Upper lobe of left lung (tissue), 6 donors: ENCODE measurements at places on chromosomes 13 and 19. TPM values are rescaled to one million over a fixed set of nuclear protein-coding genes. Genes with fewer than 3 reads are reported as not detected.

GRCh38 chr19:2084993-2085720, 11.0 kb downstream of the MOB3A start:
- DNase-seq = peak; percentile 89

DNA sequence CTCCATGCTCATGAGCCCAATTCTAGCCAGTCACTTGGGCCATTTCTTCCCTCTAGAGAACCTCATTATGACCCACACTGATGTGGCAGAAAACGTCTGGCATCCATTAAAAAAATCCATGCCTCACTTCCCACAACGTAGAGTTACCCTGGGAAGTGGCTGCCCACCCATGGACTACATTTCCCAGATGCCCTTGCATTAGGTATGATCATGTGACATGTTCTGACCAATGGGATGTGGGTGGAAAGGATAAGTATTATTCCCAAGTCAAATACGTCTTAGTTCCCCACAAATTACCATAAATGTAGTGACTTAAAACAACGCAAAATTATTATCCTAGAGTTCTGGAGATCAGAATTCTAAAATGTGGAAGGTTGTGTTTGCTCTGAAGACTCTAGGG, 47.9 kb upstream of the ZNRF4 start:
- no peak for DNase-seq

DNA sequence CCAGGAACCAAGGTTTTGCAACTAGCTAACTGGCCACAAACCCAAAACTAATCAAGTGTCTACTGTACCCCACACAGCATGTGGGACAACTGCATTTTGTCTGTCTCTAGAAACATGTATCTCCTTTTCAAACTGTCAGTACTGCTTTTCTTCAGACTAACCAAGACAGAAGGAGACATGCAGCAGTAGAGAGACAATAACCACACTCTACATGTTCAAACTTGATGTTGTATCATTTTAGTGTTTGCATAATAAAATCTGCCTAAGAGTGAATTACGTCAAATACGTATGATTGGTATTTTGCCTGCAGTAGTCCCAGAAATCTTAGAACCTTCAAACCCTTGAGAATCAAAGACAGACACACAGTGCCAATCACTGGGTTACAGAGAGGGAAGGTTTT, 22.0 kb upstream of the FREM2 start:
- no peak for DNase-seq

DNA sequence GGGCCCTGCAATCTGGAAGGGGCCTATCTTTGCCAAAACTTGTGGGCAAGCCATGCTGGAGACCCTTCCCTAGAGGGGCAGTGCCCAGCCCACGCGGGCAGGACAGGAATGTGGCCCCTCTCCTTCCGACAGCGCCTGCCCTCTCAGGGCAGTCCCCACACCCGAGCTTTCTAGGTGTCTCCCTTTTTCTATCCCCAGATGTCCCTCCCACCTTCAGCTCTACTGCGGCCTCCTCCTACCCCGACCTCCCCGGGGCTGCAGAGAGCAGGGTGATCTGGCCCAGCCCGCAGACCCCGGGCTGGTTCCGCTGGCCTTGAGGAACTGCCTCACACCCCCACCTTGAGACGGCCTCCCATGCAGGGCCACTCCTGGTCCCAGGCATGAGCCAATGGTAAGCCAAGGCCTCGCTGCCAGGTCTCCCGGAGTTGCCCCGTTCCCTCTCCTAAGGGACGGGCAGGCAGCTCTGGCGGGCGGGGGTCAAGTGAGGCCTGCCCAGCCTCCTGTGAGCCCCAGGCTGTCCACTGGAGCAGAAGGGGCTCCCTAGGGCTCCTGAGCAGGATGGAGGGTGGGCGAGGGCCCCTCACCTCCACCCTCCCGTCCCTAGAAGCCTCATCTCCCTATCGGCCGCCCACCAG, 39.7 kb downstream of the KLF2 start:
- no peak for DNase-seq

DNA sequence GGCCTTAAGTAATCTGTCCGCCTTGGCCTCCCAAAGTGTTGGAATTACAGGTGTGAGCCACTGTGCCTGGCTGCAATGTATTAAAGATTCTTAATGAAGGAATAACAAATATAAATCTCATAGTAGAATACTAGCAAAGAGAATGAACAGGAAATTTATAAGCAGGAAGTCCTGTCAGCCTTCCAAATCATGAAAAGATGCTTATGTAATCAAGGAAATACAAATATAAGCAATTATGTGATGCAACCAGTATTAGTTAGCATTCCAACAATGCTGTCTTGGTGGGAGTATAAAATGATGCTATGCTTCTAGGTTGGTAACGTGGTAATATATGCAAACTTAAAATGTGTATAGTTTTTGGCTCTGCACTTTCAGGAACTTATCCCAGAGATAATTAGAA, 133.8 kb downstream of the PDS5B start:
- no peak for DNase-seq

DNA sequence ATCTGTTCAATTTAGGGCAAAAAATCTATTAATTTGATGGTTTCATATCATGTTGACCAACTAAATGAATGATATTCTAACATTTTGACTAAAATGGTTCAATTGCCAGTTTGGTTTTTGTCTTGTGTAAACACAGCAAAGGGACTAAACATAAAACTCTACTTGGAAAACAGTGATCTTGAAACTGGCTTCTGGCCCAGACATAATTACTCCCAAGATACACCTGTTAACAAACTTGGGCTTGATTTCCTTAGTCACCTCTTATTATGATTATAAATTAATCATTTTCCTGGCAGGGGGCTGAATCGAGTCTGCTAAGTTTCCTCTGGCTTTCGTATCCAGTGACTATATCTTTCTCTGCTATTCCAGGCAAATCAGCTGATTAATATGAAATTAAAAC, 78.0 kb upstream of the OXGR1 start:
- DNase-seq = no peak

DNA sequence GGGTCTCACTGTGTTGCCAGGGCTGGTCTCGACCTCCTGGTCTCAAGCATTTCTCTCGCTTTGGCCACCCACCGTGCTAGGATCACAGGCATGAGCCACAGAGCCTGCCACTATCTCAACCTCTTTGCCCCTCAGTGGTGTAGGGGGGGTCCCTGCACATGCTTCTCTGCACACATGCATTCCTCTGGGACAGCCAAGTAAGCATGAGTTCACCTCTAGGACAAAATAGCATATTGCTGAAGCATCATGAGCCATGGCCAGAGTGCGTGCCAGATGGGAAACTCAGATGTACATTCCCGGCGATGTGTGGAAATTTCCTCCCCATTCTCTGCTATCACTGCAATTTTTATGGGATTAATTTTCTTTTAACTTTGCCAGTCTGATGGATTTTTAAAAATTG, 23.1 kb downstream of the CHAF1A start:
- DNase-seq = no peak

DNA sequence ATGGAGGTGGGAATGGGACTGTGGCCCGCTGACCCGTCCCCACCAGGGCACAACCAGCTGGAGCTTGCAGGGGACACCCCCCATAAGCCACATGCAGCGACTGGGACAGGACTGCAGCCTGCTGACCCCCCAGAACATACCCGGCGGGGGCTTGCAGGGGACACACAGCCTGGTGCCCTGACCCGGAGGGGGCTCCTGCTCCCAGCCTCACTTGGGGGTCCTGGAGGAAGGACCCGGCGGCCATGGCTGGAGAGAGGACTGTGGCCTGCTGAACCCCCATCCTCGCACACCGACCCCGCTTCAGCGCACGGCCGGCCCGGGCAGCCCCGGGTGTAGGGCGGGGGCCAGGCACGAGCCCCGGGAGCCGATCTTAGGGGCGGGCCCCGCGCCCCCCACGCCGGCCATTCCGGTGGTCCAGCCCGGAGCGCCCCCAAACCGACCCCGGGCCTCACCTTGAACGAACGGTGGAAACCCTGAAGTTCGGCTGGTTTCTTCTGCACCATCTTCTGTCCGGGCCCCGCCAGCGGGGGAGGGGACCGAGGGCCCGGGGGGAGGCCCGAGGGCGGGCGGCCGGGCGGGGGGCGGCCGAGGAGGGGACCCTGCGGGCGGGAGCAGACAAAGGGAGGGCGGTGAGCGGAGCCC, 574 bp downstream of the MKNK2 start:
- peak; percentile 88 for DNase-seq

DNA sequence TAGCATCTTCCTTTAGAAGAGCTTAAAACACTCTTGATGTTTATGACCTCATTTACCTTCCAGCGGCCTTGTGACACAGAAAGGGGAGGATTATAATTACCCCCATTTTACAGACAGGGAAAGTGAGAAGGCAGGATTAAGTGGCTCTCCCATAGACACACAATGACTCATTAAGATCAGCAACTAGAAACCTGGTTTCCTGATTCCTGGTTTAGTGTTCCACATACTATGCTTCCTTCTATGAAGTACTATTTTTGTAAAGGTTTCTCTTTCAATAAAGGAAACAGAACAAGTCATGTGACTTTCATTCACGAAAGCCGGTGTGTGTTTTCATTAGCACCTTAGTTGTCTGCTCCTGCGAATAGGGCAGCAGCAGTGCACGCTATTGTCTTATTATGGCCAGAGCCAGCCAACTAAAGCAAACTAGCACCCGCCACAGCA, 8.3 kb downstream of the IRS2 start:
- DNase-seq = no peak

DNA sequence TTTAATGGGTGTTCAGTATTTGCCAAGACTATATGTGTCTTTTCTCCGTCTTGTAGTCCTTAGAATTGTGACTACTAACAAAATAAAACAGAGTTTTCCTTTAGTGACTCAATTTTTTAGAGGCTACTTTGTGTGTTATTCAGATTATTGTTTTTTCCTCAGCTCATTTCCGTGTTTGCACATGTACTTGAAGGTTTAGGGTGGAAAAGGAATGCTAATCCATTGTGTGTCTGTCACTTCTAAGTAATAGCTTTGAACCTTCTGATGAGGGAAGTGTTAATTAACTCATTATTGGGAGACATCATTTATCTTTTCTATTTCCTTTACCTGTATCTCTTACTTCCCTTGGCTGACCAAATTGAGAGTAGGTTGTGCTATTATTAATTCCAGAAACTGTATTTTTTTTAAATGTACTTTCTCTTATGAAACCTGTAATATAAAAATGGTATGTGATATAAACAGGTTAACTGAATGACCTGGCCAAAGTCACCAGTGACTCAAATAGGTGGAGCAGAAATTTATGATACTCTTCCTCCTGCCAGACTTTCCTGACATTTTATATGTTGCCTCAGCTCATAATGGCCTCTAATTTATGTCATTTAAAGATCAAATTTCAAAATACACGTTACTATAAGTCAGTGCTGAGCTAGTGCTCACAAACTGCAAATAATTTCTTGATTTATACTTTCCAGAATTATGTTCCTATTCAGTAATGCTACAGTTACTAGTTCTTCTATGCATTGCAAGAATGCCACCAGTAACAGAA, 88.8 kb downstream of the LMO7 start:
- DNase-seq = no peak

DNA sequence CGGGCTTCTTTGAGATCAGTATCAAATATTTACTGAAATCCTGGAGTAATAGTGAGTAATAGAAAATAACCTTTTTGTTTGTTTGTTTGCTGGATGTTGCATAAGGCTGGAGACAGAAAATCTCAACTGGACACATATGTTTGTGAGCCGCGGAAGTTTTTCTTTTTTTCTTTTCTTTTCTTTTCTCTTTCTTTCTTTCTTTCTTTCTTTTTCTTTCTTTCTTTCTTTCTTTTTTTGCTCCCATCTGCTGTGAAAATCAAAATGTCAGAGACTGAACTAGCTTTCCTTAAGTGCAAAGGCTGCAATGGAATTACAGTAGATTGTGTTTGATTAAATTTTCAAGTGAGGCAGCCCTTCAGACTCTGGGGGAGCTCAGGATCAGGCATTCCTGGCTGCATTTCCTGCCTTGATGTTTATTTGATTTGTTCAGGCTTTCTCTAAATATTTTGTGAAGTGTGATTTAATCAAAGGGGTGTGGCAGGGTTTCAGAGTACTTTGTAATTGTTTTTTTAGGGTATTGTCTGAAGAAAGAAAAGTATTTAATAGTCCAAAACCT, 319 bp downstream of the FRY start:
- DNase-seq = no peak

GRCh38 chr13:109740121-109740520, 46.3 kb downstream of the IRS2 start:
- DNase-seq = no peak

GRCh38 chr19:36417752-36418286, 625 bp downstream of the ZFP82 start:
- DNase-seq = no peak

DNA sequence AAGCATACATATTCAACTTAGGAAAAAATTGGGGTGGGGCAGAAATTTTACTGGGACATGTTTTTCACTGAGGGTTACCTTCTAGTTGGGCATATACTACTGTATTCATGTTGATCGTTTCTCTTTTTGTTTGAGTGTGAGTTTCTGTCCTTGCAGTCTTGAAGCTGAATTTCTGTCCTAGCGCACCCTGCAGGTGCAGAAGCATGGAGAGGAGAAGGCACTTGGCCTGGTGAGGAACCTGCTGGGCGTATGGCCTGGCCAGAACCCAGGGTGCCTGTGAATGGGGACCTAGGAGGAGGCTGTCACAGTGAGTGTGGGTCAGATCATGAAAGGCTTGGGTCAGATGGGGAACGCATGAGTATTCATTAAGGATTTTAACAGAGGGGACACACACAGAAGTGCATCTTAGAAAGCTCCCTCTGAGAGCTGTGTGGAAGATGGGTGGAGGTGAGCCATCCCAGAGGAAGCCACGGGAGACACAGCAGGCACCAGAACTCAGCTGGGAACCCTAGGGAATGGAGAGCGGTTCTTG, 36.8 kb downstream of the SERP2 start:
- DNase-seq = no peak

GRCh38 chr13:46176756-46177155, 5.2 kb downstream of the LCP1 start:
- DNase-seq = no peak

GRCh38 chr13:111620166-111620565, 299.7 kb downstream of the TEX29 start:
- DNase-seq = no peak

GRCh38 chr19:43818500-43818899, 8.6 kb upstream of the ZNF283 start:
- no peak for DNase-seq

- DNase-seq = no peak
These were observed 216.0 kb upstream of the SLITRK1 start for GRCh38 chr13:84098273-84098672.

DNA sequence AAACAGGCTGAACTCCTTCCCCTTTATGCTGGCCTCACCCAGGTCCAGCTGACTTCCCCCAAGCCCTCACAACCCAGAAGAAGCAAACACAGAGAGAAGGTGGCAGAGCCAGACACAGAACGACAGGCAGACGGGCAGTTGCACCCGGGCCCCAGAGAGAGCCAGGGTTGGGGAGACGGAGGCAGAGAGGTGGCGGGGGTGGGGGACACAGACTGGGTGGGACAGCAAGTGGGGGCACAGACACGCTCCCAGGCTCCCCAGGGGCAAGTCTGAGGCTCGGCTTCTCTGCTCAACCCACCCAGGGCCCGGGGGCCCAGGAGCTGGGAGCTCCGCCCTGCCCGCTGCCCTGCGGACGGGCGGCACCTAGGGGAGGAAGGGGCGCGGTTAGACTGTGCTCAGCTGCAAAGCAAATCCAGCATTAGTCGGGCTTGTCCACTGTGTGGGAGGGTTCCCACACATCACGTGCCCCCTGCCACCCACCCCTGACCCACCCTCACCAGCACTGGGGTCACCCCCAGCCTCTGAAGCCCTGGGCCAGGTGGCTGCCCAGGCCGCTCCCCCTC, 31.3 kb upstream of the ASF1B start:
- DNase-seq = no peak

Gene ATF5
- 10.0 TPM for total RNA-seq

Gene ATP4B
- not detected for total RNA-seq

Gene RXFP2
- total RNA-seq = not detected

Gene PSG11
- total RNA-seq = not detected

Gene KRTDAP
- not detected for total RNA-seq

Gene C13orf42
- not detected for total RNA-seq

Gene SLC46A3
- total RNA-seq = 13.6 TPM
